ENCODE measurements at places on chromosomes 4 and X. TPM values are rescaled to one million over a fixed set of nuclear protein-coding genes. Genes with fewer than 3 reads are reported as not detected.

Gene FAM9C
- total RNA-seq: not detected

Gene FAM156A
- total RNA-seq: 27.2 TPM

- DNase-seq: no peak
Measured at GRCh38 chr4:102736636-102737549, 23.9 kb downstream of the MANBA start.

Gene AWAT2
- total RNA-seq: not detected

GRCh38 chr4:48223633-48224295 is 45.9 kb downstream of the TEC start:
- DNase-seq: no peak

Gene STPG2
- 1.1 TPM for total RNA-seq

GRCh38 chr4:132824761-132825160 is 324.3 kb upstream of the PCDH10 start:
- no peak for DNase-seq

DNA sequence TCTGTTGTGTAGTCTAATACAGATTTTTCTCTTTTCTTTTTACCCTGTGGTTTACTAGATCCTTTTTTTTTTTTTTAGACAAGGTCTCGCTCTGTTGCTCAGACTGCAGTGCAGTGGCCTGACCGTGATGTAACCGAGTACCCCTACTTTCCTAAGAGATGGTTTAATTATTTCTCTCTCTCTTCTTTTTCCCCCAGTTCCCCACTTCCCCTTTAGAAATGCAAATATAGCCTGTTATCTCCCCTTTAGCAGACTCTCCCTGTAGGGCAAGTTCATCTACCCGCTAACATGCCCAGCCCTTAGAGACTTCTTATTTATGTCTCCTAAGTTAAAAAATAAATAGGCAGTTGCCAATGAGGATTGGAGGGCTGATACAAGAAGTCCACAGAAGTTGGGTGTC is 4.5 kb downstream of the SNX25 start:
- no peak for DNase-seq

GRCh38 chr4:114335339-114335738 is 263.3 kb upstream of the UGT8 start:
- DNase-seq: no peak

Gene METTL14
- total RNA-seq: 56.8 TPM

Data from progenitor cell of endocrine pancreas (in vitro differentiated cells).